ENCODE measurements at places on chromosomes 16 and 17. TPM values are rescaled to one million over a fixed set of nuclear protein-coding genes. Genes with fewer than 3 reads are reported as not detected.

DNA sequence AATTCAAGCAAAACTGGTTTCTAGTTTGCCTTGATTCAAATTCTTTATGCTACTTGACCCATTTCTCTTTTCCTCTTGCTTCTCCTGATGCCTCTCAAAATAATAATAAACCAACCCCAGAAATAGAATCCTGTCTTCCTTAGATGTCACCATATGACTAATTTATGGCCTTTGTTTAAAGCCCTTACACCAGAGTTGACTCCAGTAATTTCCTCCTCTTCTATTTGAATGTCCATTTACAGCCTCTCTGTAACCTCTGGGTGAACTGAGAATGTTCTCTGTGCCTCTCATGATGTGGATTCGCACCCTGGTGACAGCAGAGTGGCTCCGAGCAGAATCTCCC, 31.5 kb downstream of the ZFHX3 start:
- no peak for DNase-seq

DNA sequence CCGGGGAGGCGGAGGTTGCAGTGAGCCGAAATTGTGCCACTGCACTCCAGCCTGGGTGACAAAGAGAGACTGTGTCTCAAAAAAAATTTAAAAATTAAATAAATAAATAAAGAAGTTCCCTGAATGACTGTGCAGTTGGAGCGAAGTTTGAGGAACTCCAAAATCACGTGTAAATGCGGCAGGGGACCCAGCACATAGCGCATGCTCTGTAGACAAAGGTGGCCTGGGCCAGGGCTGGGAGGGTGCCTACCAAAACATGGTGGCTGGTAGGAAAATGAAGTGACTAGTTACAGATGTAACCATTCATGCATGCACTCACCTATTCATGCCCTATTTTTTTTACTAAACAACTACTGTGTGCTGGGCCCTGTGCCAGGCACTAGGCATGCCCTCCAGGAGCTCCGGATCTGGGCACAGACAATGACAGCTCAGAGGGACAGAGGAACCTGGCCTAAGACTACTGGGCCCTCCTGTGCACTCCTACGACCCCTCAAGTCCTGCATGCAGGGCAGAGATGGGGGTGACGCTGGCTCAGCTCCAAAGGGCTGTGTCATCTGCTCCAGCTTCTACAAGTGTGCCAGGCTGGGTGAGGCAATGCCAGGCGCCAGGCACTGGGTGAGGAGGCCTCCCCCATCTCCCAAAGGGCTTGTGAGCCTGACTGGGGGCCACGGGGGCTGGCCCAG, 65.3 kb downstream of the RMI2 start:
- no peak for DNase-seq

GRCh38 chr17:15648386-15648785, 28.9 kb upstream of the FBXW10B start:
- no peak for DNase-seq

- DNase-seq: no peak
Observed at GRCh38 chr16:29899516-29900101, at the start of gene SEZ6L2. Gene SEZ6L2 (minus strand): TSS chr16:29899550. CDS start chr16:29899019, 531 bp downstream.

DNA sequence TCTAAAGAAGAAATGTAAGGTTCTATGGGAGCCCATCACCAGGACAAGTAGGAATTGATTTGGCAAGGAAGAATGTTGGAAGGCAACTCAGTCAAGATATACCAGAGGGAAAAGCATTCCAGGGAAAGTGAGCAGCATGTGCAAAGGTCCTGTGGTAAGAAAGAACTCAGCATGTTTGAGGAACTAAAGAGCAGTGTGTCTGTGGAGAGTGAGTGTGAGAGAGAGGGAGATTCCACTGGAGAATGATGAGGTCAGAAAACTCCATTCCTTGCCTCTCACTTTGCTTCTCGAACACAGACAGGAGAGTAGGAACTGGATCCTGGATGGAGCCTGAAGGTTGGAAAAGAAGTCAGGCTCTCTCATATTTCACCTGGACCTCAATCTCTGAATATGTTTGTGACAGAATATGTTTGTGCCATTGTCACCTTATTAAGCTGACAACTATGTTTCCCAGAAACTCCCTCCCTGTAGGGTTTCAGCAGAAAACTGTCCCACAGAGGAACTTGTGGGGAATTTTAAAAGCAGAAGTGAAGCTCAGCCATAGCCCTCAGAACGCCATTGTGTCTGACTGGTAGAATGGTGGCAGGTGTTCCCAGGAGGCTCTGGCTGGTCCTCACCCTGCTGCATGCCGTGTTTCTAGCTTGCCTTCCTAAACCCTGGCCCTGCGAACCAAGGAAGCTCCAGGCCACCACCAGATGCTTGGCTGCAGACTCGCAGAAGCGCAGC, 382.4 kb upstream of the XYLT1 start:
- DNase-seq: no peak

Gene SLC47A2
- total RNA-seq: not detected

DNA sequence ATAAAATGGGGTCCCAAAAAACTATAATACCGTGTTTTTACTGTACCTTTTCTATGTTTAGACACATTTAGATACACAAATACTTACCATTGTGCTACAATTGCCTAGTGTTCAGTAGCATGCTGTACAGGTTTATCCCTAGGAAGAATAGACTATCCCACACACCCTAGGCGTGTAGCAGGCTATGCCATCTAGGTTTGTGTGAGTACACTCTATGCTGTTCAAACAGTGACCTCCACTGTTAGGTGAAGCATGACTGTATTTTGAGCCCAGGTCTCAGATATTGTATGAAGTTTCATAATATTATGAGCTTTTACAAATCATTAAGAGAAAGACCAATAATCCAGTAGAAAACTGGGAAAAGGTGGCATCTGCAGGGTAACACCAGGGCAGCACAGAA, 23.6 kb downstream of the MILR1 start:
- DNase-seq: no peak
